ENCODE measurements at places on chromosomes 7 and 10.

- DNase-seq: no peak
Observed at GRCh38 chr10:69802424-69803161, 887 bp downstream of the COL13A1 start.

GRCh38 chr7:55977831-55978230 is 13.4 kb downstream of the NIPSNAP2 start:
- no peak for DNase-seq

GRCh38 chr7:66741710-66742049 is 1.1 kb downstream of the RABGEF1 start:
- DNase-seq: no peak

DNA sequence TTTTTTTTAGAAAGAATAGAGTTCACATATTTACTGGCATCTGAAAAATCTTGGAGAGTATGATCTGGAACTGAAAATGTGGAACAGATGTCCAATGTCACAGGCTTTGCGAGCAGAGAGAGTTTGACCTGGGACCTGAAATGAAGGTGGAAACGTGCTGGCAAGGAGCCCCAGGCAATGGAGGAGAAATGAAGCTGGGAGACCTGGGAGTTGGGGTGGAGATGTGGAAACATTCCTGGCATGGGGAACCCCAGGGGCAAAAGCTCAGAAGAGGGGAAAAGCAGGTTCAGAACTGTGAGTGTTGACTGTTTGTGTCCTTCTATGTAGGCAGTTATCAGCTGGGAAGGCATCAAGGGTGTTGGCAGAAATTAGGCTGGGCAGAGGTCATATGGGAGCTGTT is 7.3 kb upstream of the PNLIPRP2 start:
- no peak for DNase-seq

GRCh38 chr10:14598809-14599764 is 175.6 kb downstream of the FAM107B start:
- DNase-seq: no peak

DNA sequence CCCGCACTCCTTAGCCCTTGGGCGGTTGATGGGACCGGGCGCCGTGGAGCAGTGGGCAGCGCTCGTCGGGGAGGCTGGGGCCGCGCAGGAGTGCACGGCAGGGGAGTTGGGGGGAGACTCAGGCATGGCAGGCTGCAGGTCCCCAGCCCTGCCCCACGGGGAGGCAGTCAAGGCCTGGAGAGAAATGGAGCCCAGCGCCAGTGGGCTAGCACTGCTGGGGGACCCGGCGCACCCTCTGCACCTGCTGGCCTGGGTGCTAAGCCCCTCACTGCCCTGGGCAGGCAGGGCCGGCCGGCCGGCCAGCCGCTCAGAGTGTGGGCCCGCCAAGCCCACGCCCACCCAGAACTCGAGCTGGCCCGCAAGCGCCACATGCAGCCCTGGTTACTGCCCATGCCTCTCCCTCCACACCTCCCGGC is 147.2 kb upstream of the PITRM1 start:
- DNase-seq: no peak

DNA sequence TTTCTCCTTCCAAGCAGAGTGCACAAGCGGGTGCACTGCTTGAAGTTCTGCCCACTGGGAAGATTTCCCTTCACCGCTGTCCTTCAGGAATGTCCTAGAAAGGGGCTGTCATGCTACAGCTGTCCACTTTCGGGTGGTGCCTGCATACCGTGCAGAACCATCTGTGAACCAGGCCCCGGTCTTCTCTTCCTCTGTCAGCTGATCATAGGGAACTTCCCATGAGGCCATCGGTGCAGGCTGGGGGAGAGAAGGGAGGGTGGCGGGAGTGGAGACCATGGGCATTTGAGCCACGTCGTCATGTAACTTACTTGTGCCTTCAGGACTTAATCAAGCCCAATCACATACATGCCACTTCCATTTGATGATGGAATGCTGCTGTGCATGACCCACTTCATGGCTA is 111.6 kb downstream of the NKX6-2 start:
- DNase-seq: no peak

DNA sequence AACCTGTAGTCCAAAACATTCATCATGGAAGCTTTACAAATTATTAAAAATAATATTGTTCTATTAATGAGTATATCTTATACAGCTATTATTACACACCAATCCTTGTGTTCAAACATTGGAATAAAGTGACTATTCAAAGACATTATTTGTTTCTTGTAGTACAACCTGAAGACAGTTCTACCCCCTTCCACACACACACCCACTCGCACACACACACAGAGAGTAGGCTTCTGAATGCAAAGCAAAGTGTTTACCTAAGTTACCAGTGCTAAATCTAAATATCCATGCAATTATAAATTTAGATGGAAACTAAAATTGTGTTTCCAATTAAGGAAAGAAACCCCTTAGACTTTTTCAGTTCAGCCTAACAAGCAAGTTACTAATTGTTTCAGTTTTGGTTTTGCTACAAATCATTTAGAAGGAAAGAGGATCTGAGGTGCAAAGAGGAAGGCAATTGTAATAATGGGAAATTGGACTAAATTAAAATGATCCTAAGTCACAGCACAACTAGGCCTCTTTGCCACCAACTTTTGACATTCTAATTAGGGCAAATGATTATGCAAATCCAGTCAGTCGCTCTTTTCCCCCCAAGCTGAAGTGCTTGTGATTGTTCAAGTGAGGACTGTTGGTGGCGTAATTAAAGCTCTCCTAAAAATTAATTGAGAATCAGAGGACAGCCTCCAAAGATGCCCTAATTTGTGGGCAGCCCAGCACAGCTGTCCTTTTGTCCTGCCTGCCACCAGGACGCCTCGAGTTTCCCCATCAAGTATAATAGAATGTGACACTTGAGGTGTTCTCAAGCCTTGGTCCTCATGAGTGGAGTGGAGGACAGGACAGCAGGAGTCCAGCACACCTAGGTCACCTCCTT is 19.9 kb upstream of the ATOH7 start:
- DNase-seq: no peak

GRCh38 chr10:84225427-84226173 is at the start of gene LRIT2:
Gene LRIT2, minus strand, starts transcription at chr10:84225544. Its CDS starts 24 bp downstream, at chr10:84225520.
- no peak for DNase-seq

DNA sequence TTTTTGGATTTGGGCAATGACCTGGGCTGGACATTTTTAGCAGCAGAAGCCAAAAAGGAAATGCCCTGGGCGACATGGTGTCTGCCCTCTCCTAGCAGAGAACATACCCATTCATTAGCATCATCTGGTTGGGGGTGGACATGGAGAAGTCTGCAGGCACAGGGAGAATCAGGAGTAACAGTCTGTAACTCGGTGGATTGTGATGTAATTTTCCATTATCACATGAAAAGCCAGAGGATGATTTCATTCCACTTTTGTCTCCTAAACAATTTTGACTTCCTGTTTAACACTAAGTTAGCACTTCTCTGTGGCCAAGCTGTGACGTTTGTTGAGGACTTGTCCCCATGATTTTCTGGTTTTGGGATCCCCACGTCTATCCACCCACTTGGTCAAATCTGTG is 153.8 kb upstream of the HABP2 start:
- DNase-seq: no peak

GRCh38 chr7:112505495-112505894 is 24.7 kb downstream of the LSMEM1 start:
- DNase-seq: no peak

DNA sequence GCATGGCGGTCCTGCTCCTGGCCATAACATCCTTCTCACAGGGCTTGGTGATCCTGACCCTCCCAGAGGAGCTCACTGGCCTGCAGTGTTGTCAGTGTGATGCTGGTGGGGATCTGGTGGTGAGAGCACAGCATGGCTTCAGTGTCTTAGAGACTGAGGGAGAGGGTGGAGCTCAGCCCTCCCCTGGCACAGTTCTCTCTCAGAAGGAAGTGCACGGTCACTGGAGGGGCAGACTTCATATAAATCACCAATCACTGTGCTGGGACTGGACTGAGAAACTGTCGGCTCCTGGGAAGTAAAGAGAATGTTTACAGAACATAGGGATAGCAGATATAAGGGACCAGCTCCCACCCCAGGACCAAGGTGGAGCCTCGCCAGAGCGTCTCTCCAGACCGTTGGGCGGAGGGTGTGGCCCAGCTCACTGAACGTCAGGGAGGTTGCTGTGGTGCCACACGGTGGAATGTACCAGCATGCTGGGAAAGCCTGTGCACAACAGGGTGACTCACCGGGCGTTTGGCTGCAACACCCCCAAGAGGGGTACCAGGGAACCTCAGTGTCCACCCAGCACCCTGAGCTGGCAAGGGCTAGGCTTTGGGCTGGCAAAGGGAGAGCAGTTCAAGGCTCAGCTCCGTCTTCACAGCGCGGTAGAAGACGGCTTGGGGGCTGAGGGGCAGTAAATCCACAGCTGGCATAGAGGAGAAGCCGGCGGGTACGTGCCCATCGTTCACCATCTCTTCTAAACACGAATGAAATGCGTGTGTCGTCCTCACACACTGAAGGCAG is 8.8 kb upstream of the GET4 start:
- no peak for DNase-seq

- DNase-seq: no peak
Observed at GRCh38 chr7:51315393-51316261, 982 bp downstream of the COBL start.

DNA sequence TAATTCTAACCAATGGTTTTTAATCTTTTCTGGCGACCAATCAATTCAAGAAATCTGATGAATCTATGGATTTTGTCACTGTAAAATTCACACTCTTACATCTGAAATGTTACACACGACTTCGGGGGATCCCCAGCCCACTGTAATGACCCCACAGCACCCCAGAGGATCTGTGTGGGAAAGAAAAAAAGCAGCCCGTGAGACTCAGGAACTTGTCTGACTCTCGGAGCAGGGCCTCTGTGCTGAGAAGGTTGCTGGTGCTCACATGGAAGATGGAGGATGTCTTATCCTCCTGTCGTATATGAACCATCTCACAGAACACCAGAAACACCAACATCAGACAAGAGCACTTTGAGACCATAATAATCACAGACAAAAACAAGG is 228.4 kb upstream of the INHBA start:
- DNase-seq: no peak

DNA sequence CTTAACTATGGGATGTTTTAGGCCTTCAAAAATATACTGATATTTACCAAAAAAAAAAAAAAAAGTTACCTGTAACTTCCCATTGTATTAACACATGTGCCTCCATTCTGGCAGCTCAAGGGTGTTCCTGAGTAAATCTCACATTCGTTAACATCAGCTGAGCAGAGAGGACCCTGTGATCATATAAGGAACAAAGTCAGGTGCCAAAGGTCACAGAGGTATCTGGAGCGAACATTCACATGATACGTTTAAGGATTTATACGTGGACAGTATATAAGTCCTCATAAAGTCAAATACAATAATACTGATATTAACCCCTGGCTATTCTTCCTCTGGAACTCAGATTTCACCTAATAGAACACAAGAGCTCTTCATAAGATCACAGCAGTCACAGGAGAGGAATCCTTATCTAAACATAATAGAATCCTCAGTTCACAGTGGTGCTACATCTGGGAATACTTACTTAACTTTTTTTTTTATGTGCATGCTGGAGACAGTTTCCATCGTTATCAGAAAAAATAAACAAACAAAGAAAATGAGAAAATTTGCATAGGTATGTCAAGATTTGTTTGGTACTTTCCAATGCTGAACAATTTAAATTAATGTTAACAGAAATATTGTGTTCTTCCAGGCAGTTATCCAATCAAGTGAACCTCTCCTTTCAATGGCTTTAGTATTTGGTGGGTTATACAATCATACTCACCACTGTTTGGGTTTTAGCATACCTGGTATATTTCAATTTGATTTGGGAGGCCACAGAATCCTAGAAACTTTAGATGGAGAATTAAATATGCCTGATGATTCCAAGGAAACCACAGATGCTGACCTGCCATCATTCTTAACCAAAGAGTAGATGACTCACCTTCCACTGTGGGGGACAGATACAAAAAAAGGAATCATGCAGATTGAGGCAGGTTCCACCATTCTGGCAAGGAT is 6.6 kb downstream of the CUBN start:
- no peak for DNase-seq

GRCh38 chr10:27368706-27369105 is 128.1 kb upstream of the ACBD5 start:
- DNase-seq: no peak
